ENCODE measurements at places on chromosomes 5 and 9.
A peak's percentile ranks its signal among the peaks of the same experiment; 100 is the strongest.

DNA sequence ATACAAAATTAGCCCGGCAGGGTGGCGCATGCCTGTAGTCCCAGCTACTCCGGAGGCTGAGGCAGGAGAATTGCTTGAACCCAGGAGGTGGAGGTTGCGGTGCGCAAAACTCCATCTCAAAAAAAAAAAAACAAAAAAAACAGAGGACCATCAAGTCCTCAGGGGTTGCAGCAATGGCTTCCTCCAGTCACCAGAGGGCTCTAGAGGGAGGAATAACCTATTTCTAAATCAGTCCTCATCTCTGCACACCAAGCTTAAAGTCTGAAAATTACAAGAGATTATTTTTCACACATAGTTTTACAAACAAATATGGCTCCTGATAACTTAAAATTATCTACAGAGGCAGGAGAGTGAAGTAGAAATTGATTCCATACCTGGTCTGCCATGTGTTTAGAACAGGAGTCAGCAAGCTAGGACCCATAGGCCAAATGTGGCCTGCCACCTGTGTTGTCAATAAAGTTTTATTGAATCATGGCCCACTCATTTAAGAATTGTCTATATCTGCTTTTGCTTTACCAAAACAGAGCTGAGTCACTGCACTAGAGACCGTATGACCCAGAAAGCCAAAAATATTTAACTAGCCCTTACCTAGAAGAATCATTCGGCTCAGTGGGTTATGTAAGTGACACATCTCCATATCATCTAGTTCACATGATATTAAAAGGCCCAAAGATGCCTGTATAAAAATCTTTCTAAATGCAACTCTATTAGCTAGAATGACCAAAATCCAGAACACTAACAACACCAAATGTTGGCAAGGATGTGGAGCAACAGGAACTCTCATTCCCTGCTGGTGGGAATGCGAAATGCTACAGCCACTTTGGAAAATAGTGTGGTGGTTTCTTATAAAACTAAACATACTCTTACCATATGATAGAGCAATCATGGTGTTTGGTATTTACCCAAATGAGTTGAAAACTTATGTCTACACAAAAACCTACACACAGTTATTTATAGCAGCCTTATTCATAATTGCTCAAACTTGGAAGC, 207.7 kb downstream of the FRMD3 start:
- H3K36me3 ChIP-seq, result no peaks in the 10 kb centered on the region
- H3K4me3 ChIP-seq, result no peak overlapping the region

GRCh38 chr9:28961623-28962022, 1388.3 kb upstream of the C9orf72 start:
- DNase-seq, result no peak
- H3K4me3 ChIP-seq, result no peak overlapping the region
- H3K27me3 ChIP-seq, result no peaks in the 10 kb centered on the region
- no peaks in the 10 kb centered on the region for H3K4me1 ChIP-seq

DNA sequence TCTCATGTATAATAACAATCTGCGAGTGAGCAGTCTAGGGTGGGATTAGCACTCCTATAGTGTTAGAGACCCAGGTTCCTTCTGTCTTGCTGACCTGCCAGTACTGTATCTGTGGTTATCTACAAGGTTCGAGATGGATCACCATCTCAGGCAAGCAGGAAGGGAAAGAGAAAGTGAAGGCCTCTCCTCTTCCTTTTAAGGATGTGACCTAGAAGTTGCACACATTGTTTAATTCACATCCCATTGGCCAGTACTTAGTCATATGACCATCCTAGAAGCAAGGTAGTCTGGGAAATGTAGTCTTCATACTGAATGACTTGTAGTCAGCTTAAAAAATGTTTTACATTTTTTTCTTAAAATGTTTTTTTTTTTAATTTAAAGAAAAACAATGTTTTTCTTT, 168.6 kb downstream of the CARTPT start:
- H3K27ac ChIP-seq, result no peak overlapping the region
- no peak for DNase-seq

- H3K4me3 ChIP-seq, result no peak overlapping the region
- no peak for DNase-seq
- H3K27me3 ChIP-seq, result no peaks in the 10 kb centered on the region
- H3K36me3 ChIP-seq, result no peaks in the 10 kb centered on the region
- peaks cover 6% of the 10 kb centered on the region for H3K4me1 ChIP-seq
Measured at GRCh38 chr9:12717907-12718306, 24.7 kb downstream of the TYRP1 start.

DNA sequence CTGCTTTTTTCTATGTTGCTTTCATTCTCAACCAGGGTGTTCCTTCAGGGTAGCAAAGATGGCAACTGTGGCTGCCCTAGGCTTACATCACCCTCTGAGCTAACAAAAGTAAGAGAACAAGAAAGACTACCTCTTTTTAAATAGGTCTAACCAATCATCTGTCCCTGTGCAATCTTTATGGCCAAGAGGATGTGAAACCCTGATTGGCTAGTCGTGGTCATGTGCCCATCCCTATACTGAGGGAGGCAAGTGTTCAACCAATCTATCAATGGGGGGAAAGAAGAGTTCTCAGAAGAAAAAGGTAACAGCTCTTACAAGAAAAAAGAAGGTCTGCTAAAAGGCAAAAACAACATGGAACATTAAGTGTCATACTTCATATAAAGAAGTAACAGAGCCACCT, 11.7 kb upstream of the SNCAIP start:
- H3K4me3 ChIP-seq, result no peak overlapping the region
- no peaks in the 10 kb centered on the region for H3K36me3 ChIP-seq
- H3K27me3 ChIP-seq, result no peaks in the 10 kb centered on the region
- no peak for DNase-seq
- H3K27ac ChIP-seq, result no peak overlapping the region

GRCh38 chr9:105860516-105860915, 166.2 kb downstream of the TMEM38B start:
- H3K36me3 ChIP-seq, result no peaks in the 10 kb centered on the region
- H3K27ac ChIP-seq, result no peak overlapping the region
- no peak overlapping the region for H3K4me3 ChIP-seq
- H3K4me1 ChIP-seq, result no peaks in the 10 kb centered on the region
- DNase-seq, result no peak
- no peaks in the 10 kb centered on the region for H3K27me3 ChIP-seq

GRCh38 chr9:101369286-101369685, 15.5 kb downstream of the BAAT start:
- no peaks in the 10 kb centered on the region for H3K4me1 ChIP-seq
- no peaks in the 10 kb centered on the region for H3K27me3 ChIP-seq
- no peak for DNase-seq
- no peak overlapping the region for H3K27ac ChIP-seq
- no peaks in the 10 kb centered on the region for H3K36me3 ChIP-seq
- no peak overlapping the region for H3K4me3 ChIP-seq

GRCh38 chr5:102796009-102796408, 40.9 kb downstream of the PAM start:
- H3K27ac ChIP-seq, result no peak overlapping the region
- no peaks in the 10 kb centered on the region for H3K36me3 ChIP-seq
- peaks cover 12% of the 10 kb centered on the region for H3K4me1 ChIP-seq
- no peaks in the 10 kb centered on the region for H3K27me3 ChIP-seq
- H3K4me3 ChIP-seq, result no peak overlapping the region
- no peak for DNase-seq

- H3K27ac ChIP-seq, result no peak overlapping the region
- no peaks in the 10 kb centered on the region for H3K36me3 ChIP-seq
- peaks cover 52% of the 10 kb centered on the region for H3K4me1 ChIP-seq
- H3K4me3 ChIP-seq, result no peak overlapping the region
Measured at GRCh38 chr9:136629879-136630661, 32.6 kb upstream of the EGFL7 start.

DNA sequence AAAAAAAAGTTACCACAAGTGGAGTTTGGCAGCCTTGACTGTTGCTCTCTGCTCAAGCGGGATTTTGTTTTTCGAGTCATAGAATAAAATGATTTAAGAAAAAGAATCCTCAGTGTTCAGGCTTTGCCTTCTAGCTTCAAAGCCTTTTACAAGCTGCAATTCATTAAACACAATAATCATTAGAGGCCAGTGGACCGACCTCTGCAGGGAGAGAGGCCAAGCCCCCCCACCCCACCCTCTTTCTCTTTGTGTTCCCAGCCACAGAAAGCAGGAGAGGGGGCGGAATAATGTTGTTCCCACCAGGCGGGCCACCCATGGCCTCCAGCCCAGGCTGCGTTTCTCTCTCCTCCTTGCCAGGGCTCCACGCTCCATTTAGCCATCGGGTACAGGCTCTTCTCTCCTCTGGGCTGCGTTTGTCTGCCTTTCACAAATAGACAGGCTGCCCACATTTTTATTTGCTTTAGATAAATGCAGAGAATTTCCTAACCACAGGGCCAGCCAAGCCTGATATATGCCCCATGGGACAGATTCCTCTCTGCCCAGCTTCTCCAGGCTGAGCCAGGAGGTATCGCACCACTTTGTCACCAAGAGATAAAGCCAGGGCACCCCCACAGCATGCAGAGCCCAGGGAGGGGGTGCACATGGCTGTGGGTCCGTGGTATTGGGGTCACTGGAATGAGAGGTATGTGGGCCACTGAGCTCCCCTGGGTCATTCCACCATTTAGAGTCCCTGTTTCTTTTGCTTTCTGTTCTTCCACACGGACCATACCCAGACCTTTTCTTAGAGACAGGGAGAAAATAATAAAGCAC, 318.8 kb downstream of the PIK3R1 start:
- no peaks in the 10 kb centered on the region for H3K36me3 ChIP-seq
- H3K4me1 ChIP-seq, result peaks cover 32% of the 10 kb centered on the region
- H3K27ac ChIP-seq, result peak overlapping the region; percentile 38
- H3K4me3 ChIP-seq, result peak overlapping the region; percentile 11
- DNase-seq, result no peak

DNA sequence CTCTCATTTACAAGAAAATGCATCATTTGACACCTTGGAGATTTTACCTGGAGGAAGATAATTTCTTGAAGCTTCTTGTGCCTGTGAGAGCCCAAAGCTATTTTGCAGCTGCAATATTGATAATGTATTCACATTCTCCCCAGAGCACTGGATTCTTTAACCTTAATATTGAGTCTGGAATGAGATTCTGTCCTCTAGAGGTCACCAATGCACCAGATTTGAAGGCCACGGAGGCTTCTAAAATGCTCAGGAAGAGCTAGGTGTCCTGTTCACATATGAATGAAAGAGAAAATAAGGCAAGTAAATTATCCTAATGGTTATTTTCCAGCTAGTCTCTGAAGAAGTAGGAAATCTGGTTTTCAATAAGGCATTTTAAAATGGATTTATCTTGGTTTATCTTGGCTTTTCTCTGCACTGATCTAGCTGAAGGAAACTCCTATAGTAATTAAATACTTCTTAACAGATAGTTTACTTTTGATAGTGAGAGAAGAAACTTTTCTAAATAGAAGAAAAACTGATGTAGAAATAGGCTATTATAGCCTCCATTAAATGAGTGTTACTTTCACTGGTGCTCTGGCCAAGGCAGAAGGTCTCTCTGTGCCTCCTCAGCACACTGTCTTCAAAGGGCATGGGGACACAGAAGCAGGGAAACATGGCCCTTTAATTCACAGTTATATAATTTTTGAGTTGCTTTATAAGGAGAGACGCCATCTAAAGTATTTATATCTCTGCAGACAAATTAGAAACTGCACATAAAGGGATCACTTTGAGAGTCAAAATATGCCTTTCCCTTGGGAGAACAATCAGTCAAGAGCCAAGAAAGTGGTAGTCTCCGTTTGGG, 297.0 kb upstream of the ACTBL2 start:
- no peak for DNase-seq
- H3K36me3 ChIP-seq, result no peaks in the 10 kb centered on the region
- peaks cover 15% of the 10 kb centered on the region for H3K4me1 ChIP-seq
- H3K4me3 ChIP-seq, result no peak overlapping the region
- H3K27ac ChIP-seq, result no peak overlapping the region
- no peaks in the 10 kb centered on the region for H3K27me3 ChIP-seq

DNA sequence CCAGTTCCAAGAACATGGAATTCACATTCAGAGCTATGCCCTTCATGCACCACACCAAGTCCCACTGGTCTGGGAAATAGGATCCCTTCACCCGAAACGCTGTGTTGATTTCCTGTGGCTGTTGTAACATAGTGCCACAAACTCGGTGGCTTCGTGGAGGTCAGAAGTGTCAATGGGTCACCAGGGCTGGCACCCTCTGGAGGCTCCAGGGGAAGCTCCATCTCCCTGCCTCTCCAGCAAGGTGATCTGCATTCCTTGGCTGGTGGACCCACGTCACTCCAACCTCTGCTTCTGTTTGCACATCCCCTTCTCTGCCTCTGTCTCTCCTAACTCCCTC, 28.9 kb upstream of the ALDH1B1 start:
- peaks cover 3% of the 10 kb centered on the region for H3K4me1 ChIP-seq
- H3K27me3 ChIP-seq, result no peaks in the 10 kb centered on the region
- peak; percentile 58 for DNase-seq
- H3K36me3 ChIP-seq, result no peaks in the 10 kb centered on the region

DNA sequence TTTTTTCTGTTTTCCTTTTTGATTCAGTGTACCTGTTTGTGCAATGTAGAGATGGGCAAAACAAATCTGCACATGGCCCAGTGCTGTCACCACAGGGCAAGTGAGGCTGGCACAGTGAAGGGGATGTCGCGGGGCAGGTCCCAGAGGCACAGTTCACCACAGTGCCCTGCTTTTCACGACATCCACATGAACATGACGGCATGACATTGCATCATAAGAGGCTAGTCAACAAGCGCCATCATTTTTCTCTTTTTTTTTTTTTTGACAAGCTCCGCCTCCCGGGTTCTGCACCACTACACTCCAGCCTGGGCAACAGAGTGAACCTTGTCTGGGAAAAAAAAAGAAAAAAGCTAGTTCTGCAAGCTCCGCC, 42.9 kb upstream of the VDAC1 start:
- H3K4me1 ChIP-seq, result peaks cover 9% of the 10 kb centered on the region
- H3K4me3 ChIP-seq, result no peak overlapping the region
- H3K27ac ChIP-seq, result no peak overlapping the region

DNA sequence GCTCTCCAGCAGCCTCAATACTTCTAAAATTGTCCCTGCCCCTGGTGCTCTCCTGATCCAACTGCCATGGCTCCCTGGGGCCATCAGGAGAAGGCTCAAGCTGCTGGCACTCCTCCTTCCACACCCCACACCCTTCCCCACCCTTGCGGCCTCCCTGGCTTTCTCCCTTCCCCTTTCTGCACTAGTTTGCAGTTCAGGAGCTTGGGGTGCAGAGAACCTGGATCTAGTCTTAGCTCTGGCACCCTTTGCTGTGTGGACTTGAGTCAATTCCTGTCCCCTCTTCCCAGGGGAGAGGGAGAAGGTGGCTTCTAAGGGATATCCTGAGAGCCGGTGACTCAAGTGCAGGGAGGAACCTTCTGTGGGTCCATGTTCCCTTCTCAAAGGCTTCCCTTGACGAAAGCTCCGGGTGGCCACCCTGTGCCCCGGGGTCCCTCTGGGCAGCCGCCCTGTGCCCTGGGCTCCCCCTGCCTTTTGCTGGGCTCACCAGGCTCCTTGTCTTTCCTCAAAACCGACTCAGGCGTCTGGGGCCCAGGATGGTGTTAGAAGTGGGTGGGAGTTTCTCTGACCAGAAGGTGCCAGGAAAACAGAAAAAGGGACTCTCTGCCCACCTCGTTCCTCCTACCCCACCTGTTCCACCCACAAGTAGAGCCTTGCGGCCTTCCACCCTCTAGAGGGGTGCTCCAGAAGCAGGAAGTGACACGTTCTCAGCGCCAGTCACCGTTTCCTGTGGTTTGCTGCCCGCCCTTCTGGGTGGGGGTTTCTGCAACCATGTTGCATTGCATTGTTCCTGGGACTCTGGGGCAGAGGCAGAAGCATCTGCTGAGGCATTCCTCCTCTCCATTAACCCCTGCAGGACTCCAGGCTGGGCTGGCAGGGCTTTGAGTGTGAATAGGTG, 15.0 kb downstream of the GLIPR2 start:
- no peaks in the 10 kb centered on the region for H3K27me3 ChIP-seq
- H3K4me3 ChIP-seq, result no peak overlapping the region
- no peaks in the 10 kb centered on the region for H3K36me3 ChIP-seq
- peak overlapping the region; percentile 66 for H3K27ac ChIP-seq
- peak; percentile 77 for DNase-seq
- H3K4me1 ChIP-seq, result peaks cover 45% of the 10 kb centered on the region

GRCh38 chr5:93575461-93576414, 5.3 kb downstream of the NR2F1-AS1 start:
- peaks cover 39% of the 10 kb centered on the region for H3K4me1 ChIP-seq
- H3K4me3 ChIP-seq, result no peak overlapping the region
- H3K27ac ChIP-seq, result no peak overlapping the region
- H3K27me3 ChIP-seq, result peaks cover 91% of the 10 kb centered on the region

All from suprapubic skin (tissue), 4 donors.